ENCODE measurements at places on chromosomes 2 and 18. TPM values are rescaled to one million over a fixed set of nuclear protein-coding genes. Genes with fewer than 3 reads are reported as not detected.

SETBP1 gene
- total RNA-seq: 2.7 TPM

GRCh38 chr2:236286873-236287545 lies 22.8 kb upstream of the ASB18 start:
- peak; percentile 9 for DNase-seq

GTF3C2 gene
- 37.4 TPM for total RNA-seq

- peak; percentile 68 for DNase-seq
These were observed 1.2 kb downstream of the SERTAD2 start for GRCh38 chr2:64652231-64653108.

GALNT14 gene
- 1.7 TPM for total RNA-seq

SLC5A6 gene
- total RNA-seq: 58.4 TPM

MRPL33 gene
- total RNA-seq: 94.3 TPM

DNA sequence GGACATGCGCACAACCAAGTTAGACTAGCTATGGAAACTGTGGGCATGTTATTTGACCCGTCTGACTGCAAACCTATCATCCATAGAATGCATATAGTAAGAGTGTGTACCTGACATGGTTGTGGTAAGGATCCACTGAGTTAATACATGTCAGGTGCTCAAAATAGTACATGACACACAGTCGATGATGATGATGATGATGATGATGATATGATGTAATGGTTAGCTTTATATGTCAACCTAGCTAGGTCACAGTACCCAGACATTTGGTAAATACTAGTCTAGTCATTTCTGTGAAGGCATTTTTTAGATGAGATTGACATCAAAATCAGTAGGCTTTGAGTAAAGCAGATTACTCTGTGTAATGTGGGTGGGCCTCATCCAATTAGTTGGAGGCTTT lies 204.1 kb downstream of the AFF3 start:
- no peak for DNase-seq

GRCh38 chr2:168524005-168524404 lies 67.9 kb downstream of the CERS6 start:
- no peak for DNase-seq

Measured in dermis blood vessel endothelial cell (primary cell).